ENCODE measurements at places on chromosomes 3 and 15. TPM values are rescaled to one million over a fixed set of nuclear protein-coding genes. Genes with fewer than 3 reads are reported as not detected.

Gene ANKUB1
- not detected for total RNA-seq

Gene CFAP100
- 4.3 TPM for total RNA-seq

Gene UBA7
- 4.6 TPM for total RNA-seq

Gene ZBED2
- total RNA-seq, result 2.2 TPM

Gene LSMEM2
- total RNA-seq, result not detected

Gene NOX5
- total RNA-seq, result 0.12 TPM

Gene SAMD7
- not detected for total RNA-seq

Gene GPR15
- total RNA-seq, result not detected

Gene TGM4
- total RNA-seq, result not detected

Gene NRROS
- 0.68 TPM for total RNA-seq
